ENCODE measurements at places on chromosomes 6 and 20.

DNA sequence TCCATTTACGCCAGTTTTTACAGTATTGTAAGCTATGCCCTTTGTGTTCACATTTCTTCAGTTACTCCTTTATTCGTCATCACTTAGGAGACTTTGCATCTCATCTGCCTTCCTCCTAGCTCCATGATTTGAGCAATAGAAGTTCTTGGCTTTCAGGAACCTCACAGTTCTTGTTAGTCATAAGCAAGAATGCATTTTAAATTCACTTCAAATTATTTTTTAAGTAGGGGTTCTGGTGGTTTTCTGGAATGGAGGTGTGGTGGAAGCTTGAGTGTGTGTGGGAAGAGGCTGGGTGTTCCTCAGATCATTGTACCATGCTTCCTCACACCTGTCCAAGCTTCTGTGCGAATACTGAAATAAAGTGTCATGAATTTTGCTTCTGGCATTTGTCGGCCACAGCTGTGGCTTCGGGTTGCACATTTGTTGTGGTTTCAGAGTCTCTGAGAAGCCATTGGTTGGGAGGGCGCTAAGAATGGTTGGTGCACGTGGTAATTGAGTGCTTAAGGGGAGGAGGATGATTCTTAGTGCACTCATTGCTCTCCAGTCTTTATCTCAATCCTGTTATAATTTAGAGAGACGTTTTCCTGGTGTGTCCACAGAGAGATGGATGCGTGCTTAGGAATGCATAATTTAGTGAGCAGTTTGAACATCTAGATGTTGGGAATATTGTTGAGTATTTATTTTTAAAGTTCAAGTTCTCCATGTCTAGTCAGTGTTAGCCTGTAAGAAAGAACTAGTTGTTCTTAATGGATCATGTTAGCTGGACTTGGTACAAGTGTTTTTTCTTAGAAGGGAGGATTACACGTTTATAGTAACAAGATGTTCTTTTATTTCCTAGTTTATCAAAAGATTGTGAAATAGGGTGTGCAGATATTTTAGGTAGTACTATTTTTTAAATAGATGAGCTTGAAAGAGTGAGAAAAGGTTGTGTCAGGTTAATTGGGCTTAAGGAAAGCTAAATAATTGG lies 31.9 kb downstream of the FOXO3 start:
- DNase-seq = peak; percentile 48

DNA sequence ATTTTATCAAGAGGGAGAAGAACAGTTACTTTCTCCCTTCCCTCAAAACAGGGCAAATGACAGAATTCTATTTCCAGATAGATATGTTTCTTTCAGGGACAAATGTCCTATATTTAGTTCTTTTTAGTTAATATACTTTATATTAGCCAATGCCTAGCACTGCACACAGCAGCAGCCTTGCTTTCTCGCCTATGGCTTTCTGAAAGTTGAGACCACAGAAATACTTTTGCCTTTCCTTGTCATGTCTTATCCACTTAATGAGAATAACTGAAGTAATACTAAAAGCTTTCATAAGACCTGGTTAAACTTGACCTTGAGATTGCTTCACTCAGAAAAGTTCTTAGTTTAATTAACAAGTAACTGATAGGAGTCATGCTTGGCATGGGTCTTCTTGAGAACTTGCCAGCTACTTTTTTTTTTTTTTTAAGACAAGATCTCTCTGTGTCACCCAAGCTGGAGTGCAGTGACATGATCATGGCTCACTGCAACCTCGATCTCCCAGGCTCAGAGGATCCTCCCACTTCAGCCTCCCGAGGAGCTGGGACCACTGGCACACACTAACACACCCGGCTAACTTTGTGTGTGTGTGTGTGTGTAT lies 159.3 kb downstream of the CDKAL1 start:
- no peak for DNase-seq

DNA sequence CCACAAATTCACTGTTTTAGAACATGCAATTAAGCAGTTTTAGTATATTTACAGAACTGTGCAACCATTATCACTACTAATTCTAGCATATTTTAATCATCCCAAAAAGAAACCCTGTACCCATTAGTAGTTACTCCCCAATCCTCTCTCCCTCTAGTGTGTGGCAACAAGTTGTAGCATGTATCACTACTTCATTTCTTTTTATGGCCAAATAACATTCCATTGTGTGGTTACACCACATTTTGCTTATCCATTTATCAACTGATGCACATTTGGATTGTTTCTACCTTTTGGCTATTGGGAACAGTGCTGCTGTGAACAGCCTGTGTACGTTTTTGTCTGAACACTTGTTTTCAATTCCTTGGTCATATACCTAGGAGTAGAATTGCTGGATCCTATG lies 31.5 kb upstream of the FKBP1A start:
- DNase-seq = no peak

GRCh38 chr6:142903812-142904211 lies 41.2 kb downstream of the HIVEP2 start:
- no peak for DNase-seq

GRCh38 chr6:3316818-3317217 lies 58.1 kb downstream of the PSMG4 start:
- DNase-seq = no peak

- no peak for DNase-seq
Measured at GRCh38 chr20:59448196-59448595, 147.8 kb downstream of the EDN3 start.

- DNase-seq = no peak
Measured at GRCh38 chr6:56714982-56715456, 72.3 kb upstream of the DST start.

DNA sequence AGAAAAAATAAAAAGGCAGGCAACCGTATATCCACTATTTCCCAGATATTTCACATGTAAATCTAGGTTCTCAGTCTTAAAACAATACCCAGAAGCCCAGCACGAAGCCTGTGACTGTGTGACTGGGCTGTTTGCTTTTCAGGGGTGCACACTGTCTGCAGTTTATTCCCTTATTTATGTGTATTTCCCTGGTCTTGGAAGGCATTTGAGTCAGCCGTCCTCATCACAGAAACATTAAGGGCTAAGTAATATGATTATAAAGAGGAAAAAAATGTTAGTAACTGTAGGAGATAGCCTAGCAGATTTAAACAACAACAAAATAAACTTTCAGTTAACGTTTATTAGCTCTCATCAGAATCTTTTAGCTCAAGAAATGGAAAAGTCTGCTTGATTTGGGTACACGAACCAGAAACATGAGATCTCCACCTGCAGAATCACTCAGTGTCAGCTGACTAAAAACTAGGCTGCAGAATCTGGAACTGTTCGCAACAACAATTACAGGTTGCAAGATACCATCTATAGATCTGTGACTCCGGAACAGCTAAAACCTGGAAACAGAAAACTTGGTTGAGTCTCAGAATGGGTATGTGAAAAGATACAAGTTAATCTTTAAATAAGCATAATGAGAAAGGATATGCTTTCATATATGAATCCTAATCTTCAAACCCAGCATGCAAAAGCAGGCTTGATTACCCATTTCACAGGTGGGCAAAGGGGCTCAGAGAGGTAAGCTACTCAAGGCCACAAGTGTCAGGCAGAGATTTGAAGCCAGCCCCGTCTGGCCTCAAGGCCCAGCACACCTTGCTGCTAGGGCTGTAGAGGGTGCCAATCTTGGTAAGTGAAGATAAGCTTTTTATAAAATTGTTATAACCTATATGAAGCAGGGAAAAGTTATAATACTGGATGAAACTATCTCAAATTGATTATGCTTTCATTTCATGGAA lies 21.1 kb downstream of the GCLC start:
- no peak for DNase-seq

DNA sequence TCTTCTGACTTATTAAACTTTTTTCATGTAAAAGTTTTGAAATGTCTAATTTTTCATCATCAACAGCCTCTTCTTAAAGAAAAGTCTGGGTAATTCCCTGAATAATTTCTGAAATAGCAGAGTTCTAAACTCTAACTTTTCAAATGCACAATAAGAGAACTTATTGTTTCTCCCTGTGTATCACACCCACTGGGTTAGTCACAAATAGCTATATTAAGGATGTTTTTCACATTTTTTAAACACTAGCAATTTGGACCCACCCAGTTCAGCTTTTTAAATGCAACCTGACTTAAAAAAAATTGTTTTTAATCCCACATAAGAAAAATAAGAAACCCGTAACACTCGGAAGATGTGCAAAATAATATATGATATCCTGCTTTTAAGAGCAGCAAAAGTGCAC lies 61.4 kb upstream of the UTRN start:
- no peak for DNase-seq

Data from NCI-H2107 (cell line).